OCI-LY7 (cell line): ENCODE measurements at places on chromosomes 5 and 9.

DNA sequence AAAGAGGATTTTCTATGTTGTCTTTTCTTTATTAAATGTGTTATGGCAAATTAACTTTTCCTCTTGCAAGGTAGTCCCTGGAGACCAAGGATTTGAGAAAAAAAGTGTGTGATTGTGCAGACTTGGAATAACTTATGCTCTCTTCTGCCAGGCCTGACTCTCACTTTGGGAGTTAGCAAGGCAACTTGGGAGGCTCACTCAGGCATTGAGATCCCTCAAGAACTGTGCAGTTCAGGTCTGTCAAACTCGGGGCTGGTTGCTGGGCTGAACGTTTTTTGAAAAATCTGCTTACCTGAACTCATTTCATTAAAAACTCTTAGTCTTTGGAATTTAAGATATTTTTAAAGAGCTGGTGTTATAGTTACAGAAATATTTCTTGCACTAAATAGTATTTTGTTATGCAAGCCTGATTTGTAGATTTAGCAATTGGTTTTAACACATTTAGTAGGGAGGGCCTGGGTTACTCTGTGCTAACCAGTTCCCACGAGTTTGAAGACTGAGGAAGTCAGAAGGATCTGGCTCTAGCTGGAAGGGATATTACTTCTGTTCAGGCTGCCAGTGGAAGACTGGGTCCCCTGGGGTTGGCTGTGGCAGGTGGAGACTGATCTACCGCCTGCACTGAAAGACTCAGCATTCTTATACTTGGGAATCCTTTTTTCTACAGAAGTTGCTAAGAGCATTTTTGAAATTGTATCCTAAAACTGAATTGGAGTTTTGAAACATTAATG lies 150.4 kb upstream of the PCSK5 start:
- DNase-seq, result no peak

DNA sequence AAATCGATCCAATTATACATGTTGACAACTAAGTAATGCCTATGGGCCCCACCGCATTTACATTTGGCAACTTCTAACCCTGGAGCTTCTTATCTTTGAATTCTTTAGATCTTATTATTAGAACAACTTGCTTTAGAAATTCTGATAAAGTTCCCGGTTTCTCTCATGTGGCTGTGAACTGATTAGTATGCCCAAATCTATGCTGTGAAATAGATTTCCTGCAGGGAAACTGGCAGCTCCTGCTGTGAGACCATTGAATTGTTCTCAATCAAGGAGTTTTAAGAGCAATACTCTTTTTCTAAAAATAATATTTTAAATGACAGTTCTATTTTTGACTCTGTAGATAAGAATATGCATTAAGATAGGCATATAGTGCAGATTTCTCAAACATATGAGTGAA lies 177.5 kb downstream of the GABRB2 start:
- DNase-seq, result no peak

DNA sequence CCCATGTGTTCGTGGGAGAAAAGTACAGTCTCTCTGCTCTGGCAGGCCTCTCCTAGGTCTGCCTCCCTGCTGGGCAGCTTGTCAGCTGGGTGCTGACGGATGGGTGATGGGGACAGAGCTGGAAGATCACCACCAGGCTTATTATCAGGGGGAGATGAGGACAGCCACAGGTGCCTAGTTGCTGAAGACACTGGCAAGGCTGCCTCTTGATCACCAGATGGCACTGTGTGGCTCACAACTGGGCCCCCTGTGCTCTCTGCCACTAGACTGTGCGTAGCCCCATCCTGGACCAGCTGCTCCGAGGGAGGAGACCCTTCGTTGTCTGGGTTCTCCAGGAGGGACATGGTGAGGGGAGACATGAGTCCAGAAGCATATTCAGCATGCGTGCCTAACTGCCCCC lies 73.0 kb downstream of the KIF24 start:
- peak; percentile 34 for DNase-seq

DNA sequence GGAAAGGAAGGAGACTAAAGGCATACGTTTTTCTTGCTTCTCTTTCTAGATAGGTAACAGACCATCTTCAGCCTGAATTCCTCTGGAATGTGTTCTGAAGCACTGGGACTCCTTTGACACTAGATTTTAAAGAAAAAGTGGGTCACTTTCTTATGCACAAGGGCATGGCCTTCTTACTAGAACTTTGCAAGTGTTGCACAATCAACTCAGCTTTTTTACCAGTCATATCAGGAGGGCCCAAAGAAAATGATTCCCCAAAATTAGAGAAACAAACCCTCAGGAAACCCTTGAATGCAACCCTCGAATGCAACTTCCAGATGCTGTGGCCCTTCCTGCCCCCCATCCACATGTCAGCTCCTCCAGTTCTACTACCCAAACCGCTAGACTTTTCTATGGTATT lies 93.9 kb downstream of the YTHDC2 start:
- no peak for DNase-seq

DNA sequence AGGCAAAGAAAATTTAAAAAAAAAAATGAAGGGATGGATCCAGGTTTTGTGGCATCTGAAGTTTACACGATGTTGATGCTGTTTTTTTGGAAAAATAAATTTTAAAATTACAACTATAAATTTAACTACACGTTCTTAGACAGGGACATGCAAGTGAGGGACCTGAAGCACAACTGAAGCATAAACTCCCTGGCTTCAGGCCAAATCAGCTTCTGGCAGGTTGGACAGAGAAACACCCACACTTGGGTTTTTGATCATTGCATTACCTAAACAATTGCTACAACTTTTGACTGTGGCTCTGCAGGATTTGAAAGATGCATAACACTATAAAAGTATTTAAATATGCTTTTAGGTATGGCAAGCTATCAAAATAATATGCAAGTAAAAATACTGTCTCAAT lies 1318.3 kb upstream of the DMAC1 start:
- no peak for DNase-seq

- no peak for DNase-seq
Observed at GRCh38 chr9:128193469-128194096, 2.2 kb upstream of the CIZ1 start.

GRCh38 chr9:129383019-129383560 lies 205.0 kb upstream of the IER5L start:
- no peak for DNase-seq

DNA sequence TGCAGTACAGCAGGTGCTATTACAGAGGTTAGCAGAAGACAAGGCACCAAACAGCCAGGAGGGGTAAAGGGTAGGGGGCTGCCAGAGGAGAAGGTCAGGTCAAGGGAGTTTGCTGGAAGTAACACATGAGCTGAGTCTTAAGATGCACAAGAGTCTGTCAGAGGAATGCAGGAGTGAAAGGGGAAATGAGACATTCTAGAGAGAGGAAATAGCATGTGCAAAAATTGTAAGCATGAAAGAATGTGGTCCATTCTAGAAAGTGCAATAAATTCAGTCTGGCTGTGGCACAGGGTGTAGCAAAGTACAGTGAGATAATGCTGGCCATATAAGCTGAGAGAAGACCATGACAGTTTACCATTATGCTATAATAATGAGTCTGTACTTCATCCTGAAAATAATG lies 6.6 kb downstream of the GOLGA1 start:
- DNase-seq, result peak; percentile 81

GRCh38 chr9:69342769-69343168 lies 17.8 kb downstream of the ENTREP1 start:
- DNase-seq, result no peak

DNA sequence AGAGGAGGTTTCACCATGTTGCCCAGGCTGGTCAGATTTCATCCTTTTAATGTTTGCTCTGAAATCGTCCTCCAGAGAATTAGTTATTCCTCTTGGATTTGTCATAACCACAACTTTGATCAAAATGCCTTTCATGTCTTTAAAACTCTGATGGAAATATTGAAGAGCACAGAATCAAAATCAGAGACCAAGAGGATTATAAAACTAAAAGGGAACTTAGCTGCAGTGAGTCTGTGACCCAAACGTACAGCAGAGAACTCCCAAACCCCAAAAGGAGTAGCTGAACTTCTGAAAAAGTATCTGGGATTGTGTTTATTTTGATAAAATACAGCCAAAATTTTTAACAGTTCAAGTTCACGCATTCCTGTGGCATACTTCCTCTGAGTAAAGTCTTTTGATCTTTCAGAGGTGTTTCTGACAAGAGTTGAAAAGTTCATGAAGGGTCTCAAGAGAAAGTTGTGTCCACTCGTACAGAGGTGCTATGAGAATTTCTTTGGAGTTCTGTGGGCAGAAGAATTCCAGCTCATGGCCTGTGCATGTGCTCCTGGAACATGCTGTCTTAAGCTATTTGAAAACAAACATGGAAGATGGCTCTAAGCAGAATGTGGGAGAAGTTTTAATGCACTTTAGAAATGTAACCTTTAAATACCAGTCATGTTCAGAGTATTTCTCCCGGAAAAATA lies 124.0 kb downstream of the ESM1 start:
- no peak for DNase-seq

DNA sequence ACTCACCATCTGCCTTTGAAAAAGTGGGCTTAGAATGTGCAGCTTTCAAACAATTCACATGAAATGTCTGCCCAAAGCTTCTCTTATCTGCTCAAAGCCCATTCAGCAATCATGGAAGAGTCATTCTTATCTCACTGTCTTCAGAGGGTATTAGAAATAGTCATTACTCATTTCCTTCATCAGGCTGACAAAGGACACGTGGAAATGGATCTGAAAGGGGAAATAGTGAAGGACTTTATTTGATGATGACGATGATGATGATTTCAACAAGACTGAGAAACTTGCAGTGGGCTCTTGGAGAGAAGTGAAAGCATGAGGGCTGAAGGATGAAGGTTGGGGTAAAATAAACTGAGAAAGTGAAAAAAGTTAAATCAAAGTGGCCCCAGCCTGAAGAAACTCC lies 194.3 kb downstream of the SMARCA2 start:
- no peak for DNase-seq

DNA sequence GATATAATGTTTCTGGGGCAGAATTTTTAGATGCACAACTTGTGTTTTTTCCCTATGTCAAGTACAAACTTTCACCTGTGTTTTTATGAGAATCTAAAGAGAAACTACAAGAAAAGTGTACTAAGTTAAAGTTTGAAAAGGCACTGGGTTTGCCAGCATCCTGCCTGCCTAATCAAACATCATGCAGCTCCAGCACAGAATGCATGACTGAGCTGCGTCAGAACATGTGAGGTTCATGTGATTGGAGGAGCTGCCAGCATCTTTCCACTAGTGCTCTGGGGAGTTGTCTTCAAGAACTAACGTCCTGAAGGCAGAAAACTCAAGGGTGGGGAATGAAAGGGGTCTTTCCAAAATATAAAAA lies 46.1 kb upstream of the RIC1 start:
- DNase-seq, result peak; percentile 63

- no peak for DNase-seq
Observed at GRCh38 chr9:95055334-95055850, 262.1 kb downstream of the FANCC start.

GRCh38 chr5:56549096-56549886 lies 266.1 kb upstream of the MAP3K1 start:
- no peak for DNase-seq

DNA sequence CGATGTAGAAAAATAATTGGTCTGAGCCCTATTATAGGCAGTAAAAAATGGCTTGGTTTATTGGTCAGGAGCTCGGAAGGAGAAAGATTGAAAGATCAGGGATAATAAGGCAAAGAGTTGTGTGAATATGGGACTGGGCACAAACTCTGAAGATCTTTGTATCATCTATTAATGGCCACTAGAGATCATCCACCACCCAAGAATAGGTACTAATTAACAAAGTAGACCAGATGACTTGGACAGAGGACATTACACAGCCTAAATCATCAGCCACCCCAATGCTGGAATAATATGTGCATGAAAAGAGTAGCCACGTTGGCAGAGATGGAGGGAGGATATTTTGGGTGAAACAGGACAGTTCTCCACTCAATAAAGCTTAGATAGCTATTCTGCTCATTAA lies 364.1 kb downstream of the EFNA5 start:
- DNase-seq, result peak; percentile 13

DNA sequence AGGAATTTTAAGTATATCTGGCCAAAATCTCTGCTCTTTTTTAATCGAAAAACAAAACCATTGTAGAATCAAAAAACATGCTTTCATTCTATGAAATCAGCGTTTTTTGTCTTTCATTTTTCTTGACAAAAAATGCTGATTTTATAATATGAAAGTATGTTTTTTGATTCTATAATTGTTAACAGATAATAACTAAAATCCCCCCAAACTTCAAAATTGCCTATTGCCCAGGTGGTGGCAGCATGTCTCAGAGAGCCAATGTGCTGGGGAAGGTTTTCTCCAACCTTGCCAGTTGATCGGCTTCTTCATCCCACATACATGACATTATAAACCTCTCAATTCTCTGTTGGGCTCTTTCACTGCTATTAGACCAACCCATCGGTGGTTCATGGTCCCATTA lies 5.1 kb upstream of the SMIM15 start:
- DNase-seq, result no peak

DNA sequence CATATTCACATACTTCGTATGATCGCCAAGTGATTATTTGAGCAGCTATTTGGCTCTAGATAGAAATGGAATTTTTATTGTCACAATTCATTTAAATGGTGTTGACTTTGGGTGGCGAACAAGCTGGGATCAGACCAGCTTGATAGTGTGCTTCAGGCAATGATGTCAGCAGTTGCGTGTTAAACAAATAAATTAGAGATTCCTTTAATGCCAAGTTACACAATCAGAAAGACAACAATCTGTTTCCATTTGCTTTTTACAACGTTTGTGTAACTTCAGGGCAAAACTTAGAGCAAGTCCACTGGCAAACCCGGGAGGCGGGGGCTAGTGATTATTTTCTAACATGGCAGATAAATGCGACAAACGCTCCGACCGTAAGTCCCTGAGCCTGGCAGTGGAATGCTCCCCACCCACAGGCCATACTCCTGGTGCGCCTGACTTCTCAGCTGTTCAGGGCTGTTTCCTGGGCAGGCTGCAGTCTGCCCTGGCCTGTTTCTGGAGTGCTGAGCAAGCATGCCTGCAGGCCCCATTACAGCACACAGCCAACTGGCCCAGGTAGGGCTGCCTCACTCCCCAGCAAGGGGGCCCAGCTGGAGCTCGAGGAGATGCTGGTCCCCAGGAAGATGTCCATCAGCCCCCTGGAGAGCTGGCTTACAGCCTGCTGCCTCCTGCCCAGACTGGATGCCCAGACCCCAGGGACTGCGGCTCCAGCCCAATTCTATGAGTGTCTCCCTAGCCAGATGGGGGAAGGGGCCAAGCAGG lies 88.7 kb downstream of the BASP1 start:
- DNase-seq, result no peak

DNA sequence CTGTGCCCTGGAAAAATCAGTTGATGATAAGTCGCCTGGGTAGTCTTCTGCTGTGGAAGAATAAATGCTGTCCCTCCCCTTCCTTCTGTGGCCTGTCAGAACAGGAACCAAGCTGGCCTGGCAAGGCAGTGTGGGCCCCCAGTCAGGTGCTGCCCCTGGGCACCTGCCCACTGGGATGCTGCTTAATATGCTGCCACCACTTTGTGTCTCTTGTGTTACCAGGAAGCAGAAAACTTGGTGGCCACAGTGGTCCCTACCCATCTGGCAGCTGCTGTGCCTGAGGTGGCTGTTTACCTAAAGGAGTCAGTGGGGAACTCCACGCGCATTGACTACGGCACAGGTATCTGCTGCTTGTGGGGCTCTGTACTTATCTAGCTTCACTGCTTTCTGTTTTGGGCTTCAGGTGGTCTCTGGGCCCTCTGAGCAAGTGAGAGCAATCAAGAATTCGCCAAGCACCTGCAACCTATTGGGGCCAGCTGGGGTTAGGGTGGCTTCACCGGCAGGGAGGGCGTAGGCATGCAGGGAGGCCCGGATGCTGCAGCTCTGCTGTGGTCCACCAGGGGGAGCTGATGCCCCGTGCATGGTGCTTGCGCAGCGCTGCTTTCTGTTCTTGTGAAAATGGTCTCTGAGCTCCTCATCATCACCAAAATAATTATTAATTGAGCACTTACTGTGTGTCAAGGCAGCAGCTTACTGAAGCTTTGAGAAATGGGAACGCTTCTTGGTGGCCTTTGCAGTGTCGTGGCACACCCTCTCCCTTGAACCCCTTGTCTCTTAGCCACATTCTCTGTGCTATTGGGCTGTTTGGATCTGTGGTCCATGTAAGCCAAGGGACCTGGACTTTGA lies 20.3 kb downstream of the PTPA start:
- peak; percentile 73 for DNase-seq
